ENCODE measurements at places on chromosomes 6 and 20.
A peak's percentile ranks its signal among the peaks of the same experiment; 100 is the strongest.

- DNase-seq, result no peak
Measured at GRCh38 chr6:131013495-131013894, 49.5 kb downstream of the EPB41L2 start.

- no peak for DNase-seq
Measured at GRCh38 chr6:33886673-33887144, 82.9 kb upstream of the MLN start.

GRCh38 chr6:50030777-50031562, 9.2 kb upstream of the DEFB110 start:
- peak; percentile 2 for DNase-seq

- DNase-seq, result no peak
Measured at GRCh38 chr6:90409700-90410099, 113.1 kb upstream of the BACH2 start.

All from Caki2 (cell line).